ENCODE measurements at places on chromosomes 7 and 10.

- DNase-seq = no peak
These were observed 1.7 kb downstream of the LRRN3 start for GRCh38 chr7:111092406-111093236.

DNA sequence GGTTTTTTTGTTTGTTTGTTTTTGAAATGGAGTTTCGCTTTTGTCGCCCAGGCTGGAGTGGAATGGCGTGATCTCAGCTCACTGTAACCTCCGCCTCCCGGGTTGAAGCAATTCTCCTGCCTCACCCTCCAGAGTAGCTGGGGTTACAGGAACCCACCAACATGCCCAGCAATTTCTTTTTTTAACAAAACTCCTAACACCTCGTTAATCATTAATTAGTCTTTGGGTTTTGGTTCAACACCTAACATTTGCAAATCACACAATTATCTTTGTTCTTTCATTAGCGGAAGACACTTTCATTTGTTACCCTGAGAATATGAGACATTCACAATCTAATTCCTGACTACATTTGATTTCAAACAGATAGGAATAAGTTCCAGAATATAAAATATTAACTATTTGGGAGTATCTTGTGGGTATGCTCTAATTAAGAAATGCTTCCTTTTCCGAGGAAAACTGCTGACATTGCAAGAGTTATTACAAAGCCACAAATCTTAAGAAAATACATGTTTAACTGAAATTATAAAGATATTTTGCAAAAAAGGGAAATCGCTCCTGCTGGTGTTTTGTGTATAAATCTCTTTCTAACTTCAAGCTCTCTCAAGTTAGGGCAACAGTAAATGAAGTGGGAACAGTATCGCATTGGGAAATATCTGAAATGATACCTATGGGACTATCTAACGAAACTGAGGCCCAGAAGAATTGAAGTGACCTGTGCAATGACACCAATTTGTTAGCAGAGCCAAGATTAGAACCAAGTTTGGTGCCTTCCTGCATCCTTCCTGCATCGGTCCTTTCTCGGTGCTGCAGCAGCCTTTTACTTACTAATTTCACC, 1.2 kb upstream of the LSM8 start:
- DNase-seq = no peak

DNA sequence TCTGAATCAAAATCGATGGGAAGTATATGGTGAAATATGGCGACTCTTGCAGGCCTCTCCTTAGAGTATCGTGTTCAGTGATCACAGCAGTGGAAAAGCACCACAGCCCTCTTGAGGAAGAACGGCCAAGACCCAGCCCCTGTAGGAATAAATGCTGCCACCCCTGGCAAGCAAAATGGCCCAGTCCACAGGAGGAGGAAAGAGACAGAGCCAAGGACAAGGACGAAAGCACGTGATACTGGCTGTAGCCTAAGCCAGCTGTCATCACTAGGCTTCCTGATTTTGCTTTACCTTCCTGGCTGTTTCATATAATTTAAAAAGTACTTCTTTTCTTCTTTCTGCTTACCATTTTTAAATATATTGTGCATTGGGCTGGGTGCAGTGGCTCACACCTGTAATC, 395.0 kb upstream of the SHH start:
- DNase-seq = no peak

DNA sequence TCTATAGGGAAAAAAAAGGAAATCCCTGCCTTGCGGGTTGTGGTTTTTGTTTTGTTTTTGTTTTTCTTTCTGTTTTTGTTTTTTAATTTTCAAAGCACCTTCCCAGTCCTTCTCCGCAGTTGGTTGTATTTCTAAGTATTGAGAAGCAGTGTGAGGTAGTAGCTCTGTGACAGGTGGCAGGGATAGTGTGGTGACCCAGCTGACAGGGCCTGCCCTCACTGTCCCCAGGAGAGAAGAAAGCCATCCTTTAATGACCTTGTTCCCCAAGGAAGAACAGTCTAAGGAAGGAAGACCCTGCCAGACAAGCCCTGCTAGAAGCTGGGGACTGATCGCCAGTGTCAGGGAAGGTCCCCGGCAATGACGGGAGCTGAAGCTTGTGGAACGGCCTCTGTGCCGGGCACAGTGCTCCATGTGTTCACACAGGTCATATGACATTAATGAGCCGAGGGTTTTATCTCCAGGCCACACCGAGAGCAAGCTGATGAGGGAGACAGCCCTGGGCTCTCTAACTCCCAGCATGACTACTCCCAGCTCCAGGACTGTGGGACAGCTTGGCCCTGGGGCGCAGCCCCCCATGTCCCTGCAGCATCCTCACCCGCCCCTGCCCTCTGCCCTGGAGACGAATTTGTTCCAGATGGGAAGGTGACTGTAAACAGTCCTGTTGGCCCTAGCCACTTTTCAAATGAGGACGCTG, 69.0 kb upstream of the LRRC18 start:
- DNase-seq = no peak

- no peak for DNase-seq
These were observed 45.9 kb upstream of the ARHGAP12 start for GRCh38 chr10:31974434-31975124.

- DNase-seq = no peak
These were observed 125.9 kb upstream of the PPIF start for GRCh38 chr10:79221110-79222051.

- no peak for DNase-seq
These were observed 204.7 kb downstream of the TAX1BP1 start for GRCh38 chr7:27944643-27945042.

DNA sequence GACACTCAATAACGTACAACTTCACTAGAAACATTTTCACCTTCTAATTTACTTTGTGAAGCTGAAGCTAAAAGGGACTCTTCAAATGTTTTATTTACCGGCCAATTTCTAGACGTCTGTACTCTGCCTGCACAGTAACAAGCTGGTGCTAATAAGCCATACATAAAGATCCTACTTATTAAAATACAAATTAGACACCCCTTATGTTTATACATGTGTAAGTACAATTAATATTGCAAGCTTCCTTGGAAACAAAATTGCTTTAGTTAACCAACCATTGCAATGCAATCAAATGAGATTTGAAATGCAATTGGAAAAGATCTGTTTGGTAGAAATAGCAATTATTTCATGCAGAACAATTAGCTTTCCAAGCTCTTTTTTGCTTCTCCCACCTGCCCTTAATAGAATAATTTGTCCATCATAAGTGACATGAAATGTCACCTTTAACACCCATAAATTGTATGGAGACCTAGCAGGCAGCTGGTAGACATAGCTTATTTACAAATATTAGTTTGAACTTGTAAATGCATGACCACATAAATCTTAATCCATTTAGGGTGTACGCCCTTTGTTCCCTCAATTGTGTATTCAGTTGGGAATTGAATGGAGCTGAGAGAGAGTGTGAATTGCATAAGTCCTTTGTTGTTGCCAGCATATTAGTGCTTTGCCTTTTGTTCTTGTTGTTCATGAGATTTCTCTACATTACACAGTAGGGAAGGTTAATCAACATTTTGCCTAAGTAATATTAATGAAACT, 277.1 kb downstream of the CACNA2D1 start:
- DNase-seq = no peak

- DNase-seq = peak; percentile 81
These were observed 70.6 kb upstream of the STARD3NL start for GRCh38 chr7:38107486-38107893.

DNA sequence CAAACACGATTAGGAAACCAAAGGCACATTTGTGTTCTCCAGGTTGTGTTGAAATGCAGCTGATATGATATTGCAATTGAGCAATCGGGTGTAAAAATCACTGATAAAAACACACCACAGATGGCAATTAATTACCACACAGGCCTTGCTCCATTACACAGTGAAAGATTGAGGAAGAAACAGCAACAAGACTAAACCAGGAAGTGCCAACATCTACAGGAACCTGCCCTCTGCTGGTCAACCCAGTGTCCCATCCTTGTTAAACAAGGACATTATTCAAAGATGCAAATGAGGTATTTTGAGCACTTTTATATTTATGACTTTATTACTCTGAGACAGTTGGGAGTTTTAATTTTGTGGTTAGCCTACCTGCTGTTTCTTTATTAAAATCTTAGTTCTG, 765.6 kb upstream of the GHITM start:
- DNase-seq = peak; percentile 83

DNA sequence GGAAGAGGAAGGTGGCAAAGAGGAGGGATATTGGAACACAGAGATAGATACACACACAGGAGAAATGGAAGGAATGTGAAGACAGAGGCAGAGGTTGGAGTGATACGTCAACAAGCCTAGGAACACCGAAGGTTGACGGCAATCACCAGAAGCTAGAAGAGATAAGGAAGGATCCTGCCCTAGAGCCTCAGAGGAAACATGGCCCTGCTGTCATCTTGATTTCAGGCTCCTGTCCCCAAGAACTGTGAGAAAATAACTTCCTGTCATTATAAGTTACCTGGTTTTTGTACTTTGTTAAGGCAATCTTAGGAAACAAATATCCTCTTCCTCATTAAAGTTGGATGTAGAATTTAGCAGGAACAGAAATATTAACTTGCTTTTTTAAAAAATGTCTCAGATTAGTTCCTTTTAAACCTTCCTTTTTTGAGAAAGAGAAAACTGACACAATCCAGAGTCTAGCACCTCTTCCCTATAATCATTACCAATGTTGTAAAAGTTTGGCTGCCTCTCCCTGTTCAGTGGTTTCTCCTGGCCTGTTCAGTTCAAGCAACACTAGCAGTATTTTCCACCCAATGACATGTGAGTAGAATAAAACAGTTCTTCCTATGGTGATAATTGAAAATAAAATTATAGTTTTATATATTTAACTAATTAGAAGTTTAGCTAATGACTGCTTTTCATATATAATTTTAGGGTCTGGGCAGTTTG, 28.8 kb upstream of the GNAI1 start:
- no peak for DNase-seq

DNA sequence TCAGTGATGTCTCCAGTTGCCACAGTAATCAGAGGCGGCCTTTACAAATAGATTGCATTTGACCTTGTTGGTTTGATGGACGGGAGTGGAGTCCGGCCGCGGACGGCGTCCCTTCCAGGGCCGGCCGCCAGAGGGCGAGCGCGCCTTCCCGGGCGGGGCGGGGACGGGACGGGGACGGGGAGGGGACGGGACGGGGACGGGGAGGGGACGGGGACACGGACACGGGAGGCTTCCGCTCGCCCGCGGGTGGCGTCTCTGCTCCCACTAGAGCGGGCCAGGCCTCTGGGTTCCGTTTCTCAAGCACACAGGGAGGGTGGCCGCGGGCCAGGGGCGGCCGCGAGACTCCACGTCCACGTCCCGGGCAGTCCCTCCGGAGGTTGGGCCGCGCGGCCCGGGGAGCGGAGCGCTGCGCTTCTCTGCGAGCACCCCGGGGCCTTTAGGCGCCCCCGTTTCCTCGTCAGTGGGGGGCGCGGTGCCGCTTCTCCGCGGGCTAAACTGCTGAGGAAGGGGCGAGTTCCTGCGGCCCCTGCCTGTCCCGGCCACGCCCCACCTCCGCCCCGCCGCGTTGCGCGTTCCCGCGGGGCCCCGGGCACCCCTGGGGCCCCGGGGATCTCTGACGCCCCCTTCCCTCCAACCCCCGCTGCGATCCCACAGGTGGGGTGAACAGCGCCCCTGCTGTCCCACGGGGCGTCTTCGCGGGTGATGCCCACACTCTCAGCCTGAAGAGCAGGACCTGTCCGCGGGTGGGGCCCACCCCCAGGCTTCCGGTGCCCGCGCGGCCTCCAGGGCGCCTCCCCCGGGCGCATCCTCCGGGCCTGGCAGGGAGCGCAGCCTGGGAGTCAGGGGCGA, 84.2 kb upstream of the MKI67 start:
- peak; percentile 51 for DNase-seq

DNA sequence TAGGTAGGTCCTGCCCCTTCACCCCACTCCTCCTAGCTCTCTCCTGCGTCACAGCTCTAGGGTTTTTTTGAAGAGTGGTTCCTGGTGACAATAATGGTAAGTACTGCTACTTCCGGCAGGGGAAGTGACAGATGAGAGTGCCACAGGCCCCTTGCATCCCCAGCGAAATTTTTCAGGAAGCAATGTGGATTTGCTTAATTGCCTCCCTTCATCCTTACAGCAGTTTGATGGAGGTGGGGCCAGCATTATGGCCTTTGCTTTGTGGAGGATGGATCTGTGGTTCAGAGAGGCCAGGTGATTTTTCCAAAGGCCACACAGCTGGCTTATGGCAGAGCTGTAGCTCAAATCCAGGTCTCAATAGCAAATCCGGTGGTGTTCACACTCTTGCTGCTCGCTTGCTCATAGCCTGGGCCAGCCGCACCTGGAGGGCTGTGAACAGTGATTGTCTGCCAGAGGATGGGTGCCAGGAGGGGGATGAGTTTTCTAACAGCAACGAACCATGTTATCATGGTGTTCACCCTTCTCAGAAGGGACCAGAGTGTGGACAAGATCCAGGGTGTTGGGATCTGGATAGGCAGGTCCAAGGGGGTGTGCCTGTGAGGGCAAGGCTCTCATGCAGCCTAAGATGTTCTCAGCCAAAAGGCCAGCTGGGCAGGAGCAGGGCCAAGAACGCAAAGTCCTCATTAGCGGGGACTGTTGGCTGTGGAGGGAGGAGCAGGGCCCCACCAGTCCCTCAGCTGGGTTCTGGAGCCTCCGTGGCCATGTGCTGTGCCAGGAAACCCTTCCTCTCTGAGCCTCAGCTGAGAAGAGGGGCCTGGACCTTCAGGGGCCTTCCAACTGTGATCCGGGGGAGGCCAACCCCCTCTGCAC, 89.0 kb downstream of the EMX2 start:
- no peak for DNase-seq

- DNase-seq = no peak
These were observed 813.4 kb downstream of the ANKRD7 start for GRCh38 chr7:119037941-119038340.

- no peak for DNase-seq
These were observed 137.9 kb upstream of the LYZL1 start for GRCh38 chr10:29151005-29151404.

DNA sequence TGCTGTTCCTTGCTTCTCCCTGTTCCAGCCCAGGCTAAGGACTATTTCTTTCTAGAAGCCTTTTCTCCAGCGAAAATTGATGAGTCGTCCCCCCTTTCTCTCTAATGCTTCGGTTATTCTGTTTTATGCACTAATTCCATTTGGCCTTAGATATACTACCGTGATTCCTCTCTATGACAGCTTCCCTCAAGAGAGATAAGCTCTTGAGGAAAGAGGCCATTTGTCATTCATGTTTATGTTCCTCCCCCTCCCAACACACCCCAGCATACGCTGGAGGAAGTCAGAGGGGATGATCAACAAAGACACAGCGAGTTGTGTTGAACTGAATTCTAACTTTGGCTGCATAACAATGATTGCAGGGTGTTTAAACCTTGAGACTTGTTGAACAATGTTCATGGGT, 198.8 kb downstream of the BMPER start:
- DNase-seq = no peak

Measured in NB4 (cell line).